ENCODE measurements at places on chromosomes 16 and 17.

- DNase-seq: no peak
Measured at GRCh38 chr16:87352818-87353217, 30.8 kb downstream of the FBXO31 start.

DNA sequence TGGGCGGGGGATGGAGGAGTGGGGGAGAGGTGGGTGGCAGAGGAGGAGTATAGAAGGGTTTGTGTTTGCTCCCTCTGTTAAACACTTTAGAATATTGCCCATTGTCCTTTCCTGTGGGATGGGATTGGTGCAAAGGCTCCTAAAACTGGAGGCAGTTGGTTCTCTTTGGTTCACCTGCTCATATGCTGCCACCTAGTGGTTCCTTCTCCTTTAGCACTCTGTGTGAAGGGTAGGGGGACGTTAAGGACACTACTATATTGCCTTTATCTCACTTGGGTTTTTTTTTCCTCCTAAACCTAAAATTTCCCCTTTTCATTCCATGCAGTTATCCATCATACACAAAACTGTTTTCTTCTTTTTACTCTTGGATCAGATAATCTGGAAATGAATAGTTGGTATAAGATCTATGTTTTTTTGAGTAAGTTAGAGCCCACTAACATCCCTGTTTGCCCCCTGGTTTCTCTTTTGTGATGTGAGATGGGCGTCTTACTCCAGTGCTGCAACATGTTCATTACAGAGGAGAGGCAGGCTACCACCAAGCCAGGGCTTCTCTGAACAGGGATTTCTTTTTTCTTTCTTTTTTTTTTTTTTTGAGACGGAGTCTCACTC is 23.8 kb downstream of the SNX11 start:
- DNase-seq: no peak

DNA sequence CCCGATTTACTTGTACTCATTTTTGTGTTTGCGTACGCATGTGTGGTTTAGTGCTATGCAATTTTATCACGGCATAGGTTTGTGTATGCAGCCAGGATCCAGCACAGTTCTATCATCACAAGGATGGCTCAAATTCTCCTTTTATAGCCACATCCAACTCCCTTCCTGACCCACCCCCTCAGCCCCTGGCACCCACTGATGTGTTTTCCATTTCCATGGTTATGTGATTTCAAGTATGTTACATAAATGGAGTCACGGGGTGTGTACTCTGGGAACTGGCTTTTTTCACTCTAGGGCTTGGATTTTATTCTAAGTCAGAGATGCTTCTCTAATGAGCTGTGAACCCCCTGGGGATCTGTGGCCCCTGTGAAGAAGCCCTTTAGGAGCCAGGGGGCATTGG is 16.8 kb downstream of the IL4R start:
- no peak for DNase-seq

DNA sequence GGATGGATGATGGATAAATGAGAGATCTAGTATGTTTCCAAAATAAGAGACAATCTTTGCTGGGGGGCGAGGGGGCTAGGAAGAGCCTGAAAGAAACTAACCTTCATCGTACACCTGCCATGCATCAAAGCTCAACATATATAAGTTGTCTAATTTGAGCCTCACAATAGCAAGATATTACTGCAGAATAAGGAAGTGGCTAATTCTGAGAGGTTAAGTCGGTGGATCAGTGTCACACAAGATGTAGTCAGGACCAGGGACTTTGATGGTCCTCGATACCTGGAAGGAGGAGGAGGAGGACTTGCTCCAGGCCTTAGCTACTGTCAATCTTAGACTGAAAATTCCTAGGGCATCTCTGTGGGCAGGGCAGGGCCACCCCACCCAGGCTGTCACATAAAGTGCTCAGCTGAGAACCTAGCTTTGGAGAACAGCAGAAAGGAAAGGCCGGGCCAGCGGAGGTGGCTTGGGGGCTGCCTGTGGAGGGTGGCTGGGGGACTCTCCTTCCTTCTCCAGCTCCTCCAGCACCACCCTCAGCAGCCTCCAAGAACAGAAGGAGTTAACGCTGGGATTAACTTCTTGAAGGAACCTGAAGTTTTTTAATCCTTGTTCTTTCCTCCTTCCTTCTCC is 460 bp upstream of the SLC13A2 start:
- DNase-seq: no peak

GRCh38 chr17:18318117-18318516 is 3.0 kb downstream of the SMCR8 start:
- DNase-seq: no peak

DNA sequence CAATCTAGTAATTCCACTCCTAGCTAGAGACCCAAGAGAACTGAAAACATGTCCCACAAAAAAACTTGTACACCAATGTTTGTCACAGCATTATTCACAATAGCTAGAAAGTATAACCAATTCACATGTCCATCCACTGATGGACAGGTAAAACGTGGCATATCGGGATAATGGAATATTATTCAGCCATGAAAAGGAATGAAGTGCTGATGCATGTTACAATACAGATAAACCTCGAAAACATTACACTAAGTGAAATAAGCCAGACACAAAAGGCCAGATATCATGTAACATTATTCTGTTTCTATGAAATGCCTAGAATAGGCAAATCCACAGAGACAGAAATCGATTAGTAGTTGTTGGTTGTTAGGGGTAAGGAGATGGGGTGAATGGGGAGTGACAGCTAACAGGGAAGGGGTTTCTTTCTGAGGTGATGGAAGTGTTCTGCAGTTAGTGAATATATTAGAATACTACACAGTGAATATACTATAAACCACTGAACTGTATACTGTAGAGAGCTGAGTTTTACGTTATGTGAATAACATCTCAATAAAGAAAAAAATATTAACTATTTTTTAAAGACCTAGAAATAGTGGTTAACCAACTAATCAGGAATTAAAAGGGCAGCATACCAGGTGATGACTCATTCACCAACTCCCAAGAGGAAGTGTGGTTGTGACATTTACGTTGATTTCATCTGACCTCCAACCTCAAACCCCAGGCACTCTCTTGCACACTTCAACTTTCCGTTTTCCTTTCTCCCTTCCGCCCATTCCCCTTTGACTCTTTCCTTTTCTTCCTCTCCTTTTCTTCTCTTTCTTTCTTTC is 48.6 kb downstream of the GAS7 start:
- no peak for DNase-seq

DNA sequence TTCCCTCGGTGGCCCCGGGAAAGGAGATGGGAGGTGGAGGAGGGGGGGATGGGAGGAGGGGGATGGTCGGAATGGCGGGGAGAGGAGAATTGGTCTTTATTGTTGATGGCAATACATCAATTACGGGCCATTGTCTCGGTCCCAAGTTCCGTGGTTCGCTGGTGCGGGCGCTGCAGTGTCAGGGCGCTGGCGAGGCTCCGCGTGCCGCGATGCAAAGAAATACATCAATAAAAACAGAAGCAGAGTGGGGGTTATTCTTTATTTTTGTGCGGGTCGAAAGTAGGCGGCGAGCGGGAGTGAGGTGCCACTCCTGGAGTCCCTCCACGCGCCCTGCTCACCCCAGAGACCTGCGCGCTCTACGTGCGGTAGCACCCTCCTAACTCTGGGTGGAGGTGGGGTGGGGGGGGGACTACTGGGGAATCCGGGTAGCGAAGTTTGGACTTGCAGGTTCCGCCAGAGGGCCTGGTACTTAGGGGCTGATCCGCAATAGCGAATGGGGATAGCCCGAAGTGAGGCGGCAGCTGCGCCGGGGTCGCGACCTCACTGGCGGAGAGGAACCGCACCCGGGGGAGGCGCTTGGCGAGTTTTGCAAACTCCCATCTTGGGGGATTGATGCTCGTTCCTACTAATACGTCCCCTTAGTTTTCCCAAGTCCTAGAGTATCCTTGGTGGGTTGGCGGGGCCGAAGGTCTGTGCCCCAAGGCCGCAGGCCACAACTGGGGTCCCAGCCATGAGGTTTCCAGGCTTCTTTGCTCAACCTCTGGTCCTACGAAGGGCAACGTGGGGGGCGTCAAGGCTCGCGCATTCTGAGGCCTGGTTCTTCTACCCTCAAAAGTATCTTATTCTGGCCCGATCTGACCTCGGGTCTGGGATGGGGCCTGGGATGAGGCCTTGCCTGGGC is 3.5 kb upstream of the SALL1 start:
- no peak for DNase-seq

GRCh38 chr16:70743791-70744190 is 57.2 kb downstream of the VAC14 start:
- no peak for DNase-seq

Measured in stimulated activated CD8-positive, alpha-beta memory T cell treated with anti-CD3 and anti-CD28 coated beads, Interleukin-7, amount 100 ng/mL, for 24 hours (primary cell).